NCI-H524 treated with DMSO at 0.1 percent for 48 hours (cell line): ENCODE measurements at places on chromosomes 2 and 18.

GRCh38 chr2:35803126-35803525 is 552.5 kb upstream of the CRIM1 start:
- no peak for DNase-seq

DNA sequence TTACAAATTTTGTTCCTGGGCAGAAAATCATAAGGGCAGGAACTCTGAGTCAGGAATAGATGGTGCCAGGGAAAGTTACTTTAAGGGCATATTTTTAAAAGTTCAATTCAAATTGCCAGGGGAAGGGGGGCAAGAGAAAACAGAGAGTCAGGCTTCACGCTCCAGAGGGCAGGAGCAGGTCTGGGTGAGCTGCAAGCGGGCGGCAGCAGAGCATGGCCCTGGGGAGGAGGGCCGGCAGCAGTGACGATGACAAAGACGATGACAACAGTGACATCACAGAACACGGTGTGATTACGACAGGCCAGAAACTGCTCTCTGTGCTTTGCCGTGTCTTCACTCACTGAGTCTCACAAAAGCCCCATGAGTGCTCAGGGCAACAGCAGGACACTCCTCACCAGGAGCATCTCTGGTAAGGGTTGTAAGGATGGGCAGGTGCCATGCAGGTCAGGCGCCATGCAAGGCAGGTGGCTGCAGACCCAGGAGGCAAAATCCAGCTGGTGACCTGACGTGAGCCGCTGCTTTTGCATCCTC is 23.3 kb downstream of the CHST10 start:
- no peak for DNase-seq

GRCh38 chr2:181178823-181179412 is 198.5 kb downstream of the UBE2E3 start:
- no peak for DNase-seq

- DNase-seq, result no peak
These were observed 156.8 kb upstream of the MAPRE2 start for GRCh38 chr18:34884436-34884835.

DNA sequence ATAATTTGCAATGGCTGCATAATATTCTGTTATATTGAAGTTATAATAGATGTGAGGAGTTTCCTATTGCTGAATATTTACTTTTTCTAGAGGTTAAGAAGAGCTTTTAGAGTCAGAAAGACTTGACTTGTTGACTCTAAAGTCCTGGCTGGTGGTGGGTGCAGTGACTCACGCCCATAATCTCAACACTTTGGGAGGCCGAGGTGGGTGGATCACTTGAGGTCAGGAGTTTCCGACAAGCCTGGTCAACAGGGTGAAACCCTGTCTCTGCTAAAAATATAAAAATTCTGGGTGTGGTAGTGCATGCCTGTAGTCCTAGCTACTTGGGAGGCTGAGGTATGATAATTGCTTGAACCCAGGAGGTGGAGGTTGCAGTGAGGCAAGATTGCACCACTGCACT is 33.9 kb upstream of the ATIC start:
- DNase-seq, result no peak

DNA sequence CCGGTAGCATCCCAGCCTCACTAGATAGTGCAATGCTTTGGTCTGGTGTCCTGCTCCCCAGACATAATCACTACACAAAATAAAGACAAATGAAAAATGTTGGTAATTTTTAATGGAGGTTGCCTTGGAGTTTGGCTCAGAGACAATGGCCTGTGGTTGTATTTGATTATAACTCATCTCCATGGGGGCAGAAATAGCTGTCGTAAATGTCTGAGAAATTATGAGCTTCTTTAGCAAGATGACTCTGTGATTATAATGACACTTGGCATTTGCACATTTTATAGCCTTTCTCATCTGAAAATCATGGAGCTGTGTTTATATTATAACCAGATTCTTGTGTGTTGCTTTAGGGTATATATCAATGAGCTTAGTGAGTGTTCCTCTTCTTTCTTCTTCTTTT is 1779.7 kb upstream of the CELF4 start:
- DNase-seq, result no peak

- DNase-seq, result no peak
These were observed 58.2 kb upstream of the TFCP2L1 start for GRCh38 chr2:121343191-121343590.

GRCh38 chr2:40106061-40106460 is 327.0 kb upstream of the THUMPD2 start:
- DNase-seq, result no peak

DNA sequence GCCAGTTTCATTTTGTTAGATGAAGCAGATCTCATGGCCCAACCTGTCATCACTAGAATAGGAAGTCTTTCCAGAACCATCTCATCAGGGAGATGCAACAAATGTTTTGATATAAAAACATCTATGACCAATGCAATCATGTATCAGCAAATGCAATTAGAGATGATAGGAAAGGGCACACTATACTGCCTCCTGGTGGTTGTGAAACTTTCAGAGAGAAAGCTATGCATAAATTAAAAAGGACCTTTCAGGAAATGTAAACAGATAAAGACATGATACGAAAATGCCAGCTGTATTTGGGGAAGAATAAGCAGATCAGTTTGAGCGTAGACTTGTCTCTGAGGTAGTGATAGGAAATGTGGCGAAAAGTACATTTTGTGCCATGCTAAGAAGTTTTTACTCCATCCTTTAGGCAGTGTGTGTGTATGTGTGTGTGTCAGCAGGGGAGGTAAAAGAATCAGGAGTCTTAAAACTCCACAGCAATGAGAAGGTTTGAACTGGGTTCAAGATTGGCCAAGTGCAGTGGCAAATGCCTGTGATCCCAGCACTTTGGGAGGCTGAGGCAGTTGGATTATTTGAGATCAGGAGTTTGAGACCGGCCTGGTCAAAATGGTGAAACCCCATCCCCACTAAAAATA is 479.3 kb downstream of the CPS1 start:
- no peak for DNase-seq

GRCh38 chr2:69221512-69221911 is 165.5 kb downstream of the GFPT1 start:
- DNase-seq, result no peak

DNA sequence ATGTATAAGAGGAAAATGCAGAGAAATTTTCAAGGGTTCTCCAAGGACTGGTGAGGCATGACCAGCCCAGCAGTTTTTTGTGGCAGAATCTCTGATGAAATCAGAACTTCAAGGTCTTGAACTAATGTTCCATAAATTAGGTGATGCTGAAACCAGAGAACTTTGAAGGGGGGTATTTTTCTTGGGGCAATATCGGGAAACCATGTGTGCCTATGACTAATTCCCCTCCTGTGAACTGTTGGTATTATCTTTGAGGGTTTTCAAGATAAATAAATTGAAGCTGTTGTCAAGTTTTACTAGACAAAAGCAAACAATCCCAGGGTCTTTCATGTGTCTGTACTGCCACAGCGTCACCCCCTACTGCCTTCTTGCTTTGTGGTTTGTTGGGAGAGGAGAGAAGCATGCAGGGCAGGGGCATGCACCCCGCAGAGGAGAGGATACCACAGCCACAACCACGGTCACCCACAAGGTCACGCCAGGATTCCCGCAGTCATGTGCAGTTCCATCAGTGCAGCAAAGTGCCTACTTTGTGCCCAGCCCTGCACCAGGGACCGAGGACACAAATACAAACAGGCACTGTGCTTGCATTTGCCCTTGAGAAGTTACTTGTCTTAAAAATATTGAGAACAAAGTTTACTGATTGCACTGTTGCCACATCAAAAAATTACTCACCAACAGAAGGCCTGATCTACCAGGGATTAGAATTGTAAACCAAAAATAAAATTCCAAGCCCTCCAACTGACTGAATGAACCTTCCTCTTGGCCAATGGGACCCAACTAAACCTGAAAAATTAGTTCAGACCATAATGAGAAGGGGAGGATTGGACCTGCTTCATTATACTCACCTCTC is 413.3 kb upstream of the TRIB2 start:
- DNase-seq, result no peak

DNA sequence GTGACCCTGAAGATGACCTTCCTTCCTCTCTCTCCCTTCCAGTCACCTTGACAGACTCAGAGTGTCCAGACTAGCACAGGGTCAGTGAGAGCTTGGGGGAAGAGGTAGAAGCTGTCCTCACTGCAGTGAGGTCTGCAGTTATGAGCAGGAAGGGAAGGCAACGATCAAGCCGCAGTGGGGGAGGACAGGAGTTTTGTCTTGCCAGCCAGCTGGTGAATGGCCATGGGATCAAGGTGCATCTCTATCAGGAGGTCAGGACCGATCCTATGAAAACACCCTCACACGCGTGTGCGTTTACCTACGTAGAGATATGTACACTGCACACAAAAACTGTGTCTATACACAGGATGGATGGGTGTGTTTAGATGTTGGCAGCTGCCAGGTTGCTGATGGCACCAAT is 83.2 kb downstream of the THNSL2 start:
- no peak for DNase-seq

DNA sequence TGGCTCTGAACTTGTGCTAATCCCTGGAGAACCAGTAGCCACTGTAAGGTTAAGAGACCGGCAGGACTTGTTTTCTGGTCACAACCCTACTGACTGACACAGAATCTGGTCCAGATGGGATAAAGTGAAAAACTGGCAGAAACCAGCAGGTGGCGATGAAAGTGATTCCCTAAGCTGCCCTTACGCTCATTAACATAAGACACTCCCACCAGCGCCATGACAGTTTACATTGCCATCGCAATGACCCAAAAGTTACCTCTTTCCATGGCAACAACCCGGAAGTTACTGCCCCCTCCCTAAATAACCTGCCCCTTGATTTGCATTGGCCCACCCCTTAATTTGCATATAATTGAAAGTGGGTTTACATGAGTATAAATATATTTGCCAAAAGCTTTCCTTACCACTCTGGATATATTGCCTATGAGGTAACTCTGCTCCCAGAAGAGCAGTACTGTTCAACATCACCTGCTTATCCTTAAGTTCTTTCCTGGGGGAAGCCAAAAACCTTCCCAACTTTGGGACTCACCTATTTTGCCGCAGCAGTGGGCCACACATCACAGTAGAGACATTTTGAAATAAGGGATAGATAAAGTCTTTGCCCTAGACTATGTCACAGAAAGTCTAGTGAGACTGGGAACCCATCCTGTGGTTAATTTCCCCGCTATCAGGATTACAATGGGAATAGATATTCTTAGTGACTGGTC is 35.8 kb upstream of the AFF3 start:
- DNase-seq, result no peak

- DNase-seq, result no peak
These were observed 2.9 kb upstream of the MRO start for GRCh38 chr18:50822756-50823155.
